Karpas-422 (cell line): ENCODE measurements at places on chromosomes 6 and 20.

- peak; percentile 65 for DNase-seq
These were observed 32.7 kb upstream of the FANCE start for GRCh38 chr6:35419417-35419816.

DNA sequence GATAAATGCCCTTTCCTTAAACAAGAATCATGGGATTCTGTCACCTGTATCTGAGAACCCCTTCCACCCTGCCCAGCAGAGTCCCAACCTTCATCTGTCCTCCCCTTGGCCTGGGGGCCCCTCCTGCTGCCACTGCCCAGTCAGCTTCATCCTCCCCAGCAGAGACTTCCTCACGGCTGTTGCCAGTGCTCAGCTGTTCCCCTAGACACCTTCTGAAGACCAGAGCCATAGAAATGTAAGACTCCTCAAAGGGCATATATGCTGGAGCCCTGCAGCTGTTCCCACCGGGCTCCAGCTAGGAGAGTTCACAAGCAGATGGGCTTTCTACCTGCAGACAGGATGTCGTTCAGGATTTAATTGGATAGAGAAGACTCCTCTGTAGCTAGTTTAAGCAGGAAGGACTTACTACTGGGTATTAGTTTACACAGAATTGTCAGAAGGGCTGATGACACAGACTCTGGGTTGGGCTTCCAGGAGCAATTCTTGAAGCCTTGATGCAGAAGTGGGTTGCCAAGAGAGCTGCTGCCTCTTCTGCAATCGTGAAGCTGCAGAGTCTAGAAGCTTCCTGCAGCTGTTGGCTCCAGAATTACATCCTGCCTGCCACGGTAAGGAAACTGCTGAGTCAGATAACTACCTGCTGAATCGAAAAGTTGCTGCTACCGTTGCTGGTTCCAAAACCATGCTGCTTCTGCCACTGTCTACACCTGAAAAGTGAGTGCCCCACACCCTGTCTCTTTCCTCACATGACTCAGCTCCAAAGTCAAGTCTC, 57.1 kb upstream of the MLN start:
- no peak for DNase-seq

- DNase-seq: no peak
These were observed 51.3 kb downstream of the PTPN1 start for GRCh38 chr20:50561379-50562078.

DNA sequence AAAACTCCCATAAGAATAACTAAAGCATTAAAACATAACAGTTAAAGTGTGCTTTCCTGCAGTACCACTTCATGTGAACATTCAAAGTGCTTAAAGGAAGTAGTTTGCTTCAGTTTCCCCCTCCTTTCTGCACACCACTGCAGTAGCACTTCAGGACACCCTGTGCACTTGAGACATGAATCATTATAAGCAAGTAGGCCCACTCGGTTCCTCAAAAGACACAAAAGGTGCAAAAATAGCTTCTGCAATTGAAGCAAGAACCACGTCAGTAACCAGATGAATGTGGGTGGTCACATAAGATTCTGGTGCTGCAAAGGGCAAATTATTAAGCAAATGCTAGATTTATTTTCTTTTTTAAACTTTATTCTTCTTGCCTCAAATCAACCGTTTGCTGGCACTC, 160.6 kb downstream of the HIVEP2 start:
- DNase-seq: no peak

- DNase-seq: no peak
These were observed 412.8 kb upstream of the NRSN1 start for GRCh38 chr6:23713211-23713610.

GRCh38 chr6:42200035-42200434, 5.3 kb upstream of the GUCA1B start:
- DNase-seq: no peak

DNA sequence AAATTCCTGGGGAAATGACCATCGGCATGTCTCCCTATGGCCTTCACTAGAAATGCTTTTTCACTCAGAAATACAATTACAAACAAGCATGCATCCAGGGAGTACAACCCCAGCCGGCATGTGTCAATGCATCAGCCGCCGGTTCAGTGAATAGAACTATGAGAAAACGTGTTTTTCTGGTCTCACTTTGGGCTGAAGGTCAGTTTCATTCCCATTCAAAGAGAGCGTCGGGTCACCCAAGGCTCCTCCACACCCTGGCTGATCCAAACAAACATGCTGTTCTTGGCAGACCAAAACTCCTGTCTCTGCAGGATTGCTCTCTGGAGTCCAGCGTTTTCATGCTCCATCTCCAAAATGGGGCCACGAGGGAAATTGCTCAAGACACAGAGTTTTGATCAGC, 35.5 kb upstream of the NXT1 start:
- no peak for DNase-seq

GRCh38 chr6:12950976-12951375, 234.4 kb downstream of the PHACTR1 start:
- DNase-seq: no peak

- no peak for DNase-seq
These were observed 723 bp upstream of the IFT52 start for GRCh38 chr20:43590036-43590391.

DNA sequence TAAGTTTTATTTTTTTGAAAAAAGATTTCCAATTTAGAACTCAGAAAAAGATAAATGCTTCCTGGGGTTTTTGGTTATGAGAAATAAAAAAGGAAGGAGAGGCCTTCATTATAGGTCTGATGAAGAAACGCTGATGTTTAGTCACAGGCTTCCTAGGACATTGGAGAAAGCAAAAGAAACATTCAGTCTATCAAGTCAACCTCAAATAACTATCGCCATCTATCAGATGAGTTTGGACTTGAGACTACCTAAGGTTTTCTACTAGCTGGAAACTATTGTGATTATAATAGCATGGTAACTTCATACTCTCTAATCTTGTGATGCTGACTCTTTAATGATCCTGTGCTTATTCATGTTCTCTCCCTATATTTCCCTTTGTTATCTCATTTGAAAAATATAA, 171.3 kb downstream of the TPBG start:
- no peak for DNase-seq

DNA sequence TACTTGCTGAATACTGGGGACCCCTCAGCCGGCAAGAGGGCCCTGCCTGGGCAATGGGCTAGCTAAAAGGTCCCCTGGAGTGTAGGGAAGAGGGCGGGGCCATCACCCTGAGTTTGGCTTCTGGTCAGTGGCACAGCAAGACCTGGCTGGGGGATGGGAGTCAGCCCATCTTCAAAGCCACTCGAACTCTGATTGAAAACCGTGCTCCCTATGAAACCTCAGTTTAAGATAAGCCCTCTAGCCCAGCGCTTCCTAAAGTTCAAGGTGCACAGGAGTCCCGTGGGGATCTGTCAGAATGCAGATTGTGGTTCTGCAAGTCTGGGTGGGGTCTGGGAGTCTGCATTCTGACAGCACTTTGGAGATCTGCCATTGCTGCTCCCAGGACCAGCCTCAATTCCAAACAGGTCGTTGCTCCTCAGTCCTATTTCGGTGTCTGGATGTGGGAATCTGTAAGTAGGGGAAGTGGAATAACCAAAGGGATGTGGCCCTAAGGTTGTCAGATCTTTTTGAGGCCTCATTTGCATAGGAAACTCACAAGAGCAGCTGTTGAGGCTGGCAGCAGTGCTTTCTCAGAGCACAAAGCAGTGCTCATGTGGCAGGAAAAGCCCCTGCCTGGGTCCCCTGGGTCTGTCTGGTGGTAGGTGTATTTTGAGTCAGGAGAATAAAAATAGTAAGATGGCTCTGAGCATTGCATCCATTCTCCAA, 85.3 kb upstream of the SCP2D1 start:
- peak; percentile 82 for DNase-seq

DNA sequence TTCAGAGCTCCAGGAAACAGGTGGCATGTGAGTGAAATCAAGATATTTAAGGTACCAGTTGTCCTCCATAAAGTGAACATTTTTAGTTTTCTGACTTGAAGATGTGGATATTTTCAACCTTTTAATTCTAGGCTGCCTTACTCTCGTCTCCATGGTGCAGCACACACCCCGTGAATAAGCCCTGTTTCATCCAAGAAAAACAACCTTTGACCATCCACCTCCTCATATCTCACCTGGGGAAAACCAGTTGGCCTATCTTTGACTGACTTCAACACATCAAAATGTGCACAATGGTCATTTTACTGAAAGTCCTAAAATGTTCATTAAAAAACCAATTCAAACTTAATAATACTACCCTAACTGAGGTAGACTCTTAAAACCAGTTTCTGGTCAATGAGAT, 73.8 kb upstream of the CD2AP start:
- DNase-seq: no peak

- DNase-seq: no peak
These were observed 149.6 kb downstream of the BCAS1 start for GRCh38 chr20:53920647-53921245.

GRCh38 chr6:133969285-133969920, 16.4 kb downstream of the TBPL1 start:
- no peak for DNase-seq

GRCh38 chr6:112298021-112298745, 43.8 kb upstream of the LAMA4 start:
- no peak for DNase-seq

DNA sequence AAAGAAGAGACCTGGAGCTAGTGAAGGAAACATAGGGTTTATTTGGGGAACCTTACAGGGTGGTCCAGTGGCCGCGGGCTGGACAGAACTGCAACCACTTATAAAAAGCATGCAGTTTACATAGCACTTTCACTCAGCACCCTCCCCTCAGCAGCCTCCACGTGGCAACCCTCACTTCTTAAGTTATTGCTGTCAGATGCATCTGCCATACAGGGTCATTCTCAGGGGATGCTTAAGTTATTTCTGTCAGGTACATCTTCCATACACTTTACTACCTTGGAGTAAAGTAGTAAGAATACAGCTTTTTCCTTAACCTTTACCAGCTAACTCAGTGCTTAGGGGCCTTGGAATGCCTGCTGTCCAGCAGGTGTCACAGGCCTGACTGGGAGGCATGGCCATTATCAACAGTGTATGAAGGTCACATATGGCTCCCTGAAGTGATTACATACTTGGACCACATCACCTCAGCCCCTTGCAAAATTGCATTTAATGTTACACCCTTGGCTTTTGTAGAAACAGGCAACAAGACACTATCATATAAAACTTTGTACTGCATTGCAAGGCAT, 2.0 kb upstream of the NOL7 start:
- DNase-seq: peak; percentile 61

DNA sequence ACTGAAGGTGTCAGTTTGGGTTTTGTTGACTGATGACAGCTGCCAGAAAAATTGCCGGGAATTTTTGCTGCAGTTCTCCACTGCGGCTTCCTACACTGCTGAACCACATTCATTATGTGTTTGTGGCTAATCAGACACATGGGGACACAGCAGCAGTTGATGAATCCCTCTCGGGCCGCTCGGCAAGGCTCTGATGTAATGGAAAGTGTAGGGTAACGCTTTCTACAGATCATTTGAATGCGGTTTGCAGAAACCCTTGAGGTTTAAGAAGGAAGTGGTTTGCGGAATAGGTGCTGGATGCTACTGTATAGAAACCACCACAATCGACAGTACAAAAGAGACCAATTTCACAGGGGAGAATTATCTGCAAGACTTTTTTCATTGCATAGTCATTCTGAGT, 138.7 kb upstream of the SASH1 start:
- DNase-seq: peak; percentile 94

DNA sequence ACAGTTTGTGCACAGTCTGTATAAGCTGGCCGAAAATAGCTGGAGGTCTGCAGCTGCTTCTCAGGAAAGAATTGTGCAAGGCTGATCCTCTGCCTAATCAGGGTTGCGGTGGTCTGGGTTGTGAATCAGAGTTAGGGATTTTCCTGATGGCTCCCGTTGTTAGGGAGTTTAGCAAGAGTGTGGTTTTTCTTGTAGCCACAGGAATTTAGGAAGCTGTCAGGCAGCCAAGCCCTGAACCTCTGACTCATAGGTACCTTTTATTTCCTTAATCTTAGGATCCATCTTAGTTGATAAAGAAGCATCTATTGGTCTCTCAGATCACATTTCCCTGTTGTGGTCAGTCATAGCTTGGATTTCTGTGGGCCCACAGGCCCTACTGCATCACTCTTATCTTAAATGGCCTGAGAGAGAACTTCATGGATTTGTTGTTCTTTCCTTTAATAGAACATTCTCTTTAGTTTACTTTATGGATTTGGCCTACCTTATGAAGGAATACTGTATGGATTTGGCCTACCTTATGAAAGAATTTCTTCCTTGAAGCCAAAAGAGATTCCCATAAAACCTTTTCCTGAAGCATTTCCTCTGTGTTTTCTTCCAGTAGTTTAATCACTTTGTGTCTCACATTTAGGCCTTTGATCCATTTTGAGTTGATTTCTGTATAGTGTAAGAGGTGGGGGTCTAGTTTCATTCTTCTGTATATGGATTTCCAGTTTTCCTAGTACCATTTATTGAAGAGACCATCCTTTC, 10.3 kb downstream of the KIF25 start:
- no peak for DNase-seq

GRCh38 chr20:42747765-42748411, 441.8 kb downstream of the PTPRT start:
- DNase-seq: peak; percentile 54

- DNase-seq: no peak
These were observed 150.2 kb downstream of the LPA start for GRCh38 chr6:160513836-160514235.

- DNase-seq: no peak
These were observed 78.6 kb upstream of the DTNBP1 start for GRCh38 chr6:15741405-15741804.

GRCh38 chr6:113495521-113495920, 361.6 kb upstream of the MARCKS start:
- DNase-seq: no peak
